ENCODE measurements at places on chromosomes 2 and 18.

- no peak for DNase-seq
Observed at GRCh38 chr18:41681138-41681880, 273.7 kb upstream of the PIK3C3 start.

DNA sequence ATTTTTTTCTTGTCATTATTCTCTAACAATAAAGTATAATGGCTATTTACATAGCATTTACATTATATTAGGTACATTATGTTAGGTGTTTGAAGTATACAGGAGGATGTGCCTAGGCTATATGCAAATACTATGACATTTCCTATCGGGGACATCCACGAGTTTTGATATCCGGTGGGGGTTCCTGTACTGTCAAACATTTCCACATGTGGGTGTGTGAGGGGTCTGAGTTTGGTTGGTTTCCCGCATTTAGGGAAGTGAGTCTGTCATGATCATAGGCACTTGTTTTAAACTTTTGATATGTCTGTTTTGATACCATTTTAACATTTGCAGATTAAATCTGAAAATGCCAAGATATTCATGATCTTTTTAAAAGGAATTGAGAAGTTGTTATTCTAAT lies 76.0 kb downstream of the CEP192 start:
- no peak for DNase-seq

DNA sequence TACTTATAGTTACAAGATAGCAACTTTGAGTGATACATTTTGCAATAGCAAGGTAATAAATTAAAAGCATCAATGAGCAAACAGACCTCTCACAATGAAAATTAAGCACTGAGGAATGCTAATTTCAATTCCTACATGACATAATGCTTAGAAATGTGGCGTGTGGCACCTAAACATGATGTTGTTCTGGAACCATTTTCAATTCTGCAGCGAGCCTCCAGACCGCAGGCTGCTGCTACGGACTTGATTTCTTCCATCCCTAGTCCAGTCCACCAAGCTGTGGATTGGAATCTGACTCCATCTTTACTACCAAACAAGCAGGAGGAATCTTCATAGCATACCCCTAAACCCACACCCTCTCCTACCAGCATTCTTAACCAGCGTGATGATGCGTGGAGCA lies 58.7 kb upstream of the ZNF397 start:
- DNase-seq: no peak

GRCh38 chr18:48803951-48804855 lies 146.6 kb downstream of the SMAD7 start:
- DNase-seq: no peak

GRCh38 chr2:119049968-119050704 lies 108.1 kb downstream of the MARCO start:
- no peak for DNase-seq

GRCh38 chr2:236712304-236712703 lies 142.7 kb downstream of the ACKR3 start:
- DNase-seq: no peak

DNA sequence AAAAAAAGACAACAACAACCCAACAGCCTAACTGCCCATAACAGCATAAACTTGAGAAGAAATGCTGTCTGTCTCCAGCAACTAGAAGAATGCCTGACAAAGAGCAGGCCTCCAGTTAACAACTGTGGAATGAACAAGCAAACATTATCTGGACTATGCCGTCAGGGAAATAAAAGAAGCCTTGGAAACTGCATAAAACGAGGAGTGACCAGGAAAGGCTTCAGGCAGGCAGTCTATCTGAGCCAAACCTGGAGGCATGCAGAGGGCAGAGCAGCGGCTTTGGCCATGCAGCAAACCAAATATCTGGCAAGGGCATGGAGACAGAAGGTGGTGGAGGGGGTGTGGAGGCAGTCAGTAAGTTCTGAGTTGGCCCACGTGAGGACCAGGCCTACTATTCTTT lies 11.1 kb downstream of the HES6 start:
- no peak for DNase-seq

- DNase-seq: no peak
Observed at GRCh38 chr2:16973586-16974286, 308.1 kb upstream of the CYRIA start.

- DNase-seq: no peak
Observed at GRCh38 chr2:227404585-227405271, 17.0 kb upstream of the SCYGR1 start.

DNA sequence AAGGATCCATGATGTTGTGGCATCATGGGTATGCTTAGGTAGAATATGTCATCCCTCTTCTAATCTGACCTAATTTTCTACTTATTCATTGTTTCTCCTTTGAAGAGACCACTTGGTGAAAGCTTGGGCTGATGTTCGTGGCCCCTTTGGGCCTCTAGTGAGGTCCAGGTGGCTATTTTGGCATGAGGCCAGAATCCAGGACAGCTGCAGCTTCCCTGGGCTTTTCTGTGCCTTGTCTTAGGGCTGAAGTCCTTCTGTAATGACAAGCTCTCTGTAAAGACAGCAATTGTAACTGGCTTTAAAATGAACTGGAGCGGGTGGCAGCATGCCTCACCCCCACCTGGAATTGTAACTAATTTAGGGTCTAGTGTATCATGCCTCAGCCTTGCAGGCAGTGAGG lies 15.6 kb upstream of the MC2R start:
- no peak for DNase-seq

DNA sequence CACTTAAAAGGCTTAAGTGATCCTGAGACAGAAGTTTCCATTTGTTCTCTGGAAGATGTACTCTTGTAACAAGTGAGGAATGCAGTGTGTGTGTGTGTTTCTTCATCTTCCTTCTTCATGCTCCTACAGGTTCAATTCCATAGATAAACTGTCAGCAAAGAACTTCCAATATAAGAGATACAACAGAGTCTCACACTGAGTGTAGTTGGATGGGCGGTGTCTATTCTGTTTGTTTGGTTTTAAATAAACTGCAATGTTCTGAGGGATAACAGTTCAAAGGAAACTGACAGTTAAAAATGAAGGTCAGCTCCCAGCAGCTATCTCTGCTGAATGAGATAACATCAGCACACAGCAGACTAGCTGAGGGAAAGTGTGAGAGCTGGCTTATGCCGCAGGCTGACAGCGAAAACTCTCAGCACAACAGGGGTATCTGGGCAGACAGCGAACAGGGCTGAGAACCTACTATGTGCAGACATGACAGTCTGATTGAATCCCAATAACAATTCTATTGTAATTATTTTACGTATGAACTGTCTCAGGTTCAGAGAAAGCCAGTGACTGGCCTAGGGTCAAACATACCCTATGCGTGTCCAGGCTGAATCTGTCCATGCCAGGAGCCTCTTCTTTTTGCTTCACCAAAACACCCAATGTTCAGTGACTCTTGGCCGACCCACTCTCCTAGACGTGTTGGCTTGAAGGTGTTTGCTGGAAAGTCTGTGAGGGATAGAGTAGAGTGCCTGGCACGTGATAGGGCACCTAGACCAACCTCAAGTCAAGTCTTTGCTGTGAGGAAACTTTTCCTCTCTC lies 201.9 kb upstream of the TRIB2 start:
- no peak for DNase-seq

DNA sequence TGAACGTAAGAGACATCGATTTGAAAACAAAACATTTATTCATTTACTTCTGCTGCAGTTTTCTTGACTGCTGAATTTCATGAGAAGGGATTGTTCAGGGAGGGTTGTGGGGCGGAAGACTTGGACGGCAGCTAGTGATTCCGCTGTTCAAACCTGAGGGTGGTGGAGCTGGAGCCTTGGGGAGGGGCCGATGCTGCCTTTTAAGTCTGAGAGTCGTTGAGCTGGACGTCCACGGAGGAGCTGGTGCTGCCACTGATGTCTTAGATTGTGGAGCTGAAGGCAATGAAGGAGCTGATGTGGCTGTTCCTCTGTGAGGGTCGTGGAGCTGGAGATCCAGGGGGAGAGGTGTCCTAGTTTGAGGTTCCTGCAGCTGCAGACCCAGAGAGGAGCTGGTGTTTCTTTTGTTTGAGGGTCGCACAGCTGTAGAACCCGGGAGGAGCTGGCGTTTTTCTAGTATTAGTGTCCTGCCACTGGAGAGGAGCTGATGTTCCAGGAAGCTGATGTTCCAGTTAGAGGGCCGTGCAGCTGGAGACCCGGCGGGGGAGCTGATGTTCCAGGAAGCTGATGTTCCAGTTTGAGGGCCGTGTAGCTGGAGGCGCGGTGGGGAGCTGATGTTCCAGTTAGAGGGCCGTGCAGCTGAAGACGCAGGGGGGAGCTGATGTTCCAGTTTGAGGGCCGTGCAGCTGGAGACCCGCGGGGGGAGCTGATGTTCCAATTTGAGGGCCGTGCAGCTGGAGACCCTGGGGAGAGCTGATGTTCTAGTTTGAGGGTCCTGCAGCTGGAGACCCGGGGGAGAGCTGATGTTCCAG lies 150.9 kb downstream of the RTP5 start:
- DNase-seq: no peak

DNA sequence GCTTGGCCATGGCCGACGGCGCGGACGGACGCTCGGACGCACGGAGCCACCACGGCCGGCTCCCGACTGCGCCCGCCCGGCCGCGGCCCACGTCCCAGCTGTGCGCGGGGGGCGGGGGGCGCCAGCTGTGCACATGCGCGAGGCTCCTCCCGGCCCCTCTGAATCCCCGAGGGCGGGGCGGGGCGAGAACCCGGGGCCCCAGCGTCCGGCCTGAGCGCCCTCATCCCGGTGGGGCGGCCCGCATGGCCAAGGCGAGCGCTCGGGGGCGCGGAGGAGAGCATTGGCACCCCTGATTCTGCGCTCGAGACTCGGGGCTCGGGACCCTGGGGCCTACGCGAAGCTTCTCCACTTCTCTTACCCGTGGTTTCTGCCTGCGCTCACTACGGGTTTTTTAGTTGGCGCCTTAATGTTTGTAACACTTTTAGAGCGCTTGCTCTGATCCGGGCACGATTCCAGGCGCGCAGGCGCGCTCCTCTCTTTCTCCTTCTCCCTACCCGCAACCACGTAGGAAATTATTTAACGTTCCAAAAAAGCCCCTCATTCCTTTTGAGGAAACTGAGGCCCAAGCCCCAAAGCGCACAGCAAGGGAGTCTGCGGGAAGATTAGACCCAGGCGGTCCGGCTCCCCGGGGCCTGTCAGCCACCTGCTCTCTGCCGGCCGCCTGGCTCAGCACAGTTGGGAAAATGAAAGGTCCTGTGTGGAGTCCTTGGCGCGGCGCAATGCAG lies at the start of gene PXDN:
TSS of gene PXDN (minus strand) at position 70 of the 725 bp plus-strand sequence. CDS start at position 10, 60 bp downstream.
- no peak for DNase-seq

GRCh38 chr2:232320443-232320803 lies 58.1 kb upstream of the ALPP start:
- DNase-seq: no peak

DNA sequence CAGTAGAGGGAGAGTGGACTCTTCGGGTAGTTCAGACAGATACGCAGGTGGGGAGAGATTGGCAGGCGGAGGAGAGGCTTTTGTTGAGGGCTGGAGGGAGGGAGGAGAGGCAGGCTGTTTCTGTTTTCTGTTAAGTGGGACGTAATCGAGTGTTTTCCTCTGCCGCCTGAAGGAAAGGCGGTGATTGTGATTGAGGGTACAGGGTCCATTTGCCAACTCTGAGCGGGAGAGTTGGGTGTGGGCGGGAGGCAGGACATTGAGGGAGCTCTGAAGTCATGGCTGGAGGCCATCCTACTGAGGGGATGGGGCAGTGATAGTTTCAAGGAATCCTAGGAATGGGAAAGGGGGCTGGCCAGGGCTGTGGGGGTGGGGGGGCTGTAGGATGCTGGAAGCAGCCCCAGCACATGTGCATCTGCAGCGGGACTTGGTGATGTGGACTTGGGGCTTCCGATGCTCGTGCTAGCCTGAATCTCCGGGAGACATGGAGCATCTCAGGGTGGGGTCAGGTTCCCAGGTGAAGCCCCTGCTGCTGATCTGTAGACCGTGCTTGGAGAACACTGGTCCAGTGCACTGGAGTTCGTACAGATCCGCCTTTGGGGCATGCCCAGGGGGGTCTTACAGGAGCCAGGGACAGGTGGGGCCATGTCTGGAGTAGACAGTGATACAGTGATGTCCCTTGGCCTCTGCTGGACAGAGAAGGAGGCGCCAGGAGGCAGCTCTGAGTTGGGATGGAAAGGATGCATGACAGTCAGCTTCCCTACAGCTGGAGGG lies 167.5 kb downstream of the AGAP1 start:
- no peak for DNase-seq

DNA sequence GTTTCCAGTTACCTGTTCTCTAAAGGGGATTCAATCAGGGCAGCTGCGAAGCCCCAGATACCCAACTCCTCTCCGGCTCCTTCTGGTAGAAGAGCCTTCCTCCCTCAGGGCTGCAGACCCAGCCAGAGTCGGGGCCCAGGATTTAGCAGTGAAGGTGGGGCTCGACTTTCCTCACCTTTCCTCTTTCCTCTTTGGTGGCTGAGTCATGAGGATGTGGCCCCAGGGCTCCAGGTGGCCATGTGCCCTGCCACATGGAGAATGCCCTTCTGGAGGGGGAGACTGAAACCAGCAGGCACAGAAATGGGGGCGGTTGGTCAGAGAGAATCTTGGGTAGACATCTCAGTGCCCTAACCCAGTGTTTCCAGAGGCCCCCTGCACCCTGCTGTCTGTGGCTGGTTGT lies 402.6 kb downstream of the NBAS start:
- DNase-seq: no peak

DNA sequence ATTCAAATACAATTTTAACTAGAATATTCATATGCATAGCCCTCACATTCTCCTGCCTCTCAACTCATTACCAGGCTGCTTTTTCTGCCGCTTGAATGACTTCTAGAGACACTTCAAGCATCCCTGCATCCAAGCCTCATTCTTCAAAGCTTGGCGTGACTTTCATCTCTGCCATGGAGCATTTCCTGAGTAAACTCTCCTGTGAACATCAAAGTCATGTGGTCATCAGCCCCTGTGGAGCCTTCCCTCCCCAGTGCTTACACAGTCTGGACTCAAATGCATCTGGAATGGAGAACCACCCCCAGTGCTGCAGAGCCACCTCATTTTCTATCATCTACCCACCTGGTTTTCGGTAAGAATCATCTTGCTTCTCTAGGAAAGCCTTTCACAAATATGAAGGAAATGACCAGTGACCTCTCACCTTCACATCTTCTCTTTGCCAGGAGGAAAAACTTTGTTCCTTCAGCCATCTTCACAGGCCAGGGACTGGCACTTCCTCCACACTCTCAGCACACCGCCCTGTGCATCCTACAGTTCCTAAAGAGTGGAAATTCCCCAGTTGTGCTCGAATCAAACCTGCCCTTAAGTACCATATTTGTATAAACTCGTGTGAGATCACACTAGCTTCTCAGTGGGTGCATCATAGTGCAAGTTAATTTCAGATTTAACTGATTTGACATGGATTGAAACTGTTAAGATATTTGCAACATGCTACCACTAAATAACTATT lies 116.4 kb downstream of the COL6A3 start:
- DNase-seq: no peak

All from HCT116 (cell line).